EH (cell line): ENCODE measurements at places on chromosomes 1 and 21.

- DNase-seq, result no peak
These were observed 28.2 kb upstream of the KLHDC7A start for GRCh38 chr1:18452550-18452949.

- no peak for DNase-seq
These were observed 166.7 kb downstream of the USP25 start for GRCh38 chr21:15896501-15896900.

- DNase-seq, result peak; percentile 33
These were observed 43.3 kb downstream of the LRRC53 start for GRCh38 chr1:74468982-74469603.

DNA sequence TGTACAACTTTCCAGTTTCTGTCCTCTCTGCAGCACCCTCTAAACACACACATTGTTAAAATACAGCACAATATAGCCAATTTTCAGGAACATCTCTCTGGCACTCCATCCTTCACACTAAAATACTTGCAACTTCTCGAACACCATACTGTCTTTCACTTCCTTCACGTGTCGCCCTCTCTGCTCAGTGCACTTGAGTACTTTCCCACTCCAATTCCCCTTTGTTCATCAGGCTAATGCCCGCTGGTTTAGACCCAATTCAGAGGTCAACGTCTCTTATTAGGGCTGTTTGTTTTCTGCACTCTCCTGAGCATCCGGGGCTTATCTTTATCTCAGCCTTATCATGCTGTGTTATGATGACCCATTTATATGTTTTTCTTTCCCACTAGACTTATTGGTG, 238.2 kb upstream of the SGIP1 start:
- no peak for DNase-seq

- DNase-seq, result no peak
These were observed 40.4 kb downstream of the MTR start for GRCh38 chr1:236835491-236835890.

- DNase-seq, result peak; percentile 31
These were observed 739 bp downstream of the SMG5 start for GRCh38 chr1:156281693-156282478.

DNA sequence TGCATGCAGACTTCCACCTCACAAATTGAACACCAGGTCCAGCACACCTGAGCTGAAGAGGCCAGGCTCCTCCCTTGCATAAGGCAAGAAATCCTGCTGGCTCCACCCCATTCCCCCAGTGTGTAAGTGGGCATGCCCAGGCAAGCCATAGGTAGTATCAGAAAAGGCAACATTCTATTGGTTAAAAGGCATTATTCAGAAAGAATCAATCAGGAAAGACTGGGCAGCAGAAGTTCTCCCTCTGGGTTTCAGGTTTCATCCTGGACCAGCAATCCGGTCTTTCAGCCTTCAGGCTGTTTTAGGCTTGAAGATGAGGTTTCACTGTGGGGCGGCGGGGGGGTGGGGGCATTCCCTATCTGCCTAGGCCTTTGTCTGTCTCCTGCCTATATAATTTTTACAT, 42.0 kb upstream of the LHX8 start:
- DNase-seq, result no peak

DNA sequence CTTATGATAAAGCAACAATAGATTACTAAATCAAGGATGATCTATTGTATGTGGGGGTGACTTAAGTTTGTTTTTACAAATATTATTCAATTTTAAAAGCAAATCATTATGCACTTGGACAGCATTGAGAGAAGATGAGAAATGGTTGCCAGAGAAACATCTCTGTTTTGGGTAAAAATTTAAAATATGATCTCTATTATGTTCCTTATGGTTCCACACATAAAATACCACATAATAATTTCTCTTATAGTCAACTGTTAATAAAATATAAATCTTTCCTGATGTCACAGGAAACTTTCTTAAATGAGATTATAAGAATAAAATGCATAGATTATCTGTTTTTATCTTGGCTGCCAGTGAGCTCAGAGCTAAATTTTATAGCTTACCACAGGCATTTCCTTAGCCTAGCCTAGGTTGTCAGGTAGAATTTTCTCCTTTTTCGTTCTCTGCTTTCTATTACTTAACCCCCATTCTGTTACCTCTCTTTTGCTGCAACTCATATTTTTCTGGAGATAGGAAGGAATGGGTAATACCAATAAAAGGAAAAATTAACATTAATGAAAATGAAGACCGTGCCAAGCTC, 109.7 kb downstream of the TGFB2 start:
- no peak for DNase-seq
